ENCODE measurements at places on chromosomes 7 and 10.

- DNase-seq, result no peak
Observed at GRCh38 chr7:99379043-99379577, 4.6 kb downstream of the ARPC1B start.

GRCh38 chr10:30357806-30358205 is 8.7 kb upstream of the MTPAP start:
- DNase-seq, result no peak

DNA sequence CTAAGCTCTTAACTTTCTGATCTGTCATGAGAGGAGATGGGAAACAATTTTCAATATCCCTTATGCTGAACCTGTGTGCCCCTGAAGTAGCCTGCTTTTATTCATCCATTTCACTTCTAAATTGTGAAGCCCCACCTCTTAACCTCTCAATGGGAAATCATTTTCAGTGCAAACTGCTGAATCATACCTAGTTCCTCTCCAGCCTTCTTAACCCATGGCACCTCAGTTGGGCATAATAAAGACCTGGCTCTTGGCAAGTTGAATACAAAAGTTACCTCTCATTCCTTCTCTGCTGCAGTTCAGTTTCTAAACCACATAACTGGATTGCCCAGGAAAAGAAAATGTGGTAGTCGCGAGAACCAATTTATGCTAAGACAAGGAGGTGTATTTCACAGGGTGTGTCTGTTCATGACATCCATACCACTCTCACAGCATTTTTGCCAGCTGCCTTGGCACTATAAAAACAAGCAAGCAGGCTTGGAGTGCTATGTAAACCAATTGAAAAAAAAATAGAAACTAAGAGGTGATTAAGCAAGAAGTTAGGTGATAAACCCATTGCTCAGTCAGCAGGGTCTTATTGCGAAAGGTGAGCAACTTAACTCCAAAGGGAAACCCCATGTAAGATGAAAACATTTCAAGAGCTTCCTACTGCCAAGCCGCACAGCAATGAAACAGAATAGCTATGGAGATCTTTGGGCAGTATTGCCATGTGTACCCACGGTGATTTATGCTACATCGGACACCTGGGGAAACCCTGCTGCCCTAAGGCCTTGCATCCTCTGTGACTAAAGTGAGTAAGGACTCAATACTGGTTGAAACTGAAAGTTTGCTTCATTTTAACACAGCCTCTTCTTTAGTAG is 57.0 kb upstream of the DKK1 start:
- DNase-seq, result no peak

GRCh38 chr7:33053721-33054120 is 8.9 kb downstream of the NT5C3A start:
- DNase-seq, result no peak

DNA sequence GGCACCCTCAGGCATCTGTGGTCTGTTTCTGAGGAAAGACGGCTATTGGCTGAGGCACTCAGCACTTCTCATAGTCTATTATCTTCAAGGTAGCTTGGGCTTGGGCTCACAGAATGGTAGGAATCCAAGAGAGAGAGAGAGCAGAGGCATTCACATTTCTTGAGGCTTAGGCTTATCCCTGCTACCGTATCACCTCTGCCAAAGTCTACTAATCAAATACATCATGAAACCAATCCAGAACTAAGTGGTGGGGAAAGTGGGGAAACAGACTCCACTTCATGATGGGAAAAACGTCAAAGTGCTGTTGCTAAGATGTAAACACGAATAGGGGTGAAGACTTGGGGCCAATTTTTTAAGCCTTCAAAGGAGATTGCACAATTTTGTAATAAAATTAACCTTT is 271.1 kb upstream of the SEMA3D start:
- no peak for DNase-seq

DNA sequence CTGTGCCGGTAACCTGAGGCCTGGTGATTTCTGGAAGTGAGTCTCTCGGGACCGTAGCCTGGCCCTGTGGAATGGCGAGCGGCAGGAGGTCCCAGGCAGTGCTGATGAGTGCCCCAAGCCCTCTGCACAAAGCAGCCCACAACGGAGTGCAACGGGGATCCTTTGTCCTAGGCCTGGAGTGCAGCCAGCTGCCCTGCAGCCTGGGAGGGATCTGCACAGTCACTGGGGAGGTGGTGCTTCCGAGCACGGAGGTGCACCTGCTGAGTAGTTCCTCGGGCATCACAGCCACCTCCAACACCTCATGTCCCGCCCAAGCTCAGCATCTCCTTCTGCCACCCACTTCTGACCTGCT is 162.8 kb upstream of the ZMIZ1 start:
- no peak for DNase-seq

DNA sequence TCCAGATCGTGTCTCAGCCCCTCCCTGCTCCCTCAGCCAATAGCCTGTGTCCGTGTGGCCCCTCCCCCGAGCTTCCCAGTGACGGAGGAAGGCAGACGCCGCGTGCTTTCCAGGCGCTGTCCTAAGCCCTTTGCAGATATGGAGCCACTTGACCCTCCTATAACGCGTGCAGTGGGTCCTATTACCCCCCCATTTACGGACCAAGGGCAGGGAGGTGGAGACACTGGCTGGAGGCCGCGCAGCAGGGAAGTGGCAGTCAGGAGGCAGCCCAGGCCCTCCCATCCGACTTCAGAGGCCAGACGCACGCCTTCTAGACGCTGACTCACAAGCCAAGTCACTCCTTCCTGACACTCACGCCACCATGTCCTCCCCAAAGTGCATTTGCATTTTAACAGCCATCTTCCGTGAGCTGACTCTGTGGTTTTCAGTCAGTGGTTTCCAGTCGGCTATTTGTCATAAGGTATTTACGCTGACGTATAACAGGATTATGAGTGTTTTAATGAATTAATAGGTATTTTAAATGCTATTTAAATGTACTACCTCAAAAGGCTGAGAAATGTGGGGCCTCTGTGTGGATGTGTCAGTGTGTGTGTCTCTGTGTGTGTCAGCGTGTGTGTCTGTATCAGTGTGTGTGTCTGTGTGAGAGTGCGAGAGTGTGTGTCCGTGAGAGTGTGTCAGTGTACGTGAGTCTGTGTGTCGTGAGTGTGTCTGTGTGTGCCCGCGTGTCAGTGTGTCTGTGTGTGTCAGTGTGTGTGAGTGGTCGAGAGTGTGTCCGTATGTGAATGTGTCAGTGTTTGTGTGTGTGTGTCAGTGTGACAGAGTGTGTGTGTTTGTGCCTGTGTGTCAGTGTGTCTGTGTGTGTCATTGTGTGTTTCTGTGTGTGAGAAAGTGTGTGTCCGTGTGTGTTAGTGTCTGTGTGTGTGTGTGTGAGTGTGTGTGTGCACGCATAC is 92.0 kb upstream of the INSIG1 start:
- no peak for DNase-seq

DNA sequence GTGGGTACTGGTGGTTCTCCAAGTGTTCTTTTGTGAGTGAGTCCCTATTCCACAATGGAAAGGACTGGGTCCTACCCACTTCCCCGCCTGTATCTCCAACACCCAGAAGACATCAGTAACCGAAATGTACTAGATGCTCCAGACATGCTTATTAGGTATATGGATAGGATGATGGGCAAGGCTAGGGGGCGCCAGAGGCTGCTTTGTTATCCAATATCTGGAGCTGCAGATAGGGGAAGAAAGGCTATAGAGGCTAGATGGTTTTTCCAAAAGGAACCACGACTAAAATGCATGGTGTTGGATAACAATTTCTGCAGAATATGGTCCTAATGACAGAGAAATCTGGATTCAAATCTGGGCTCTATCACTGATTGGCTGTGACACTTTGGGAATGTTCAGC is 56.2 kb upstream of the TM9SF3 start:
- DNase-seq, result no peak

DNA sequence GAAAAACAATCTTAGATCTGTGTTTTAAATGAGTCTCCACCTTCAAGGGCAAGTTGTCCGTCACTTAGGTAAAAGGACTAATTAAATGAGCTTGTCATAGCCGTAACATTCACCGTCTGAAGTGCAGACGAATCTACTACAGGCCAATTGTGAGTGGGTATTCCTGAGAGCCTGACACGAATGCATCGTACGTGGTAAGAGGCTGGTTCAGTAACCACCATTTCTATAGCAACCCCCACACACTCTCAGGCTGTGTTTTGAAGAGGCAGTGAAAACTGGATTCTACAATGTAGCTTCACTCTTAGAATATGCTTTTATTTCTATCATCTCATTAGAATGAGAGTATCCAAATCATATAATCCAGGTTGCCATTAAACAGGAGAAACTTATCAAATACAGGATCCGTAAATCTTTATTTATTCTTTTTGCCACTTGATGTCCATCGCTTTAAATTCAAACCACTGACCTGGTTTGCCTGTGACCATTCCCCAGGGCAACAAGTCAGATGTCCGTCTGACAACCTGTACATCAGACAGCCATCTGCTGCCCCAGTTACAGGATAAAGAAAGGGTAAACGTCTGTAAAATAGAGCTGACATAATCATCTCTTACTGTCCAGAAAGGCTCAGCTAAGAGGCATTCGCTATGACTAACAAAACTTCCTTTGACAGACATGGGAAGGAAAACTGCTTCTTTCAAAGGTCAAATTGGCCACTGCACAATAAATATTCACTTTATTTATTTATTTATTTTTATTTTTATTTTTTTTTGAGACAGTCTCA is 70.3 kb upstream of the NMT2 start:
- DNase-seq, result peak; percentile 83

GRCh38 chr7:27895551-27895950 is 155.6 kb downstream of the TAX1BP1 start:
- DNase-seq, result no peak

DNA sequence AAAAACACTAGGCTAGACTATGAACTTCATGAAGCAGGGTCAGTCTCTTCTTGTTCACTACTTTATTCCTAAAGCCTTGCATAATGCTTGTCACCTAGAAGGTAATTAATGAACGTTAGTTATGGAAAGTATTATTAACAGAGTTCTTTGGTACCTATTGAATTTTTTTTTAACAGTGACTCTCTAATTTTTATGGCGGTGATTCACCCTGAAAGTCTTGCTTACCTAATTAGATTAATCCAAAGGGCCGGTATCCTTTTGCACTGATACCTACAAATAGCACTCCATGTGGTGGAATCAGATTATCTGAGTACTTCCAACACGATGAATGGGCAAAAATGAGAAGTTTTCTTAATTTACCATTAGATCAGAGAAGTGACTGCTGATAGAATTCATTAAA is 31.7 kb downstream of the STAM start:
- DNase-seq, result no peak

GRCh38 chr10:23192712-23193434 is 761 bp downstream of the PTF1A start:
- DNase-seq, result no peak

DNA sequence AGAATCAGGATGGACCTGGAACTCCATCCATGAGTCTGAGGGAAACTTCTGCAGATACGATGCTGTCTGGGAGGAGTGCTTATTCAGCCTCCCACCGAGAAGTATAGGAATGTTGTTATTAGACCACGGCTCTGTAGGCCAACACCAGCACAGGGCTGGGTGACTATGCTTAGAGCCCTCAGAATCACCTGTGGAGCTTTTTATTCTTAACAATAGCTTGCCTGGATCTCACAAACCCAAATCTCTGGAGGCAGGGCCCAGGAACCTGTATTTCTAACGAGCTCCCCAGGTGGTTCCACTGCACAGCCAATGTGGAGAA is 55.6 kb upstream of the ARID5B start:
- no peak for DNase-seq

- no peak for DNase-seq
Observed at GRCh38 chr7:69537691-69538090, 60.6 kb upstream of the AUTS2 start.

DNA sequence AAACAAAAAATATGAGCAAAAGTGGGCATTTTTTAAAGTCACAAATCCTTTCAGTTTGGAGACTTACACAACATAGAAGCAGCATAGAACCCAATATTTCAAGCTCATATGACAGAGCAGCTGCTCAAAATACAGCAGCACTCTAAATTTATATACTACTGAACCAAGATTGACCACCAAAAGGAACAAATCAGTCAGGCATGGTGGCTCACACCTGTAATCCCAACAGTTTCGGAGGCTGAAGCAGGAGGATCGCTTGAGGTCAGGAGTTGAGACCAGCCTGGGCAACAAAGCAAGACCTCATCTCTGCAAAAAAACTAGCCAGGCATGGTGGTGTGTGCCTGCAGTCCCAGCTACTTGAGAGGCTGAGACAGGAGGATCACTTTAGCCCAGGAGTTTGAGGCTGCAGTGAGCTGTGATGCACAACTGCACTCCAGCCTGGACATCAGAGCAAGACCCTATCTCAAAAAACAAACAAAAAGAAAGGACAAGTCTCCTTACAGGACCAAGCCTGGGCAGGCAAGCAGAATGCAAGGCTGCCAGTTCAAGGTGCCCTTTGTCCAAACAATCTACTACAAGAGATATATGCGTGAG is 40.0 kb downstream of the PARD3 start:
- no peak for DNase-seq

DNA sequence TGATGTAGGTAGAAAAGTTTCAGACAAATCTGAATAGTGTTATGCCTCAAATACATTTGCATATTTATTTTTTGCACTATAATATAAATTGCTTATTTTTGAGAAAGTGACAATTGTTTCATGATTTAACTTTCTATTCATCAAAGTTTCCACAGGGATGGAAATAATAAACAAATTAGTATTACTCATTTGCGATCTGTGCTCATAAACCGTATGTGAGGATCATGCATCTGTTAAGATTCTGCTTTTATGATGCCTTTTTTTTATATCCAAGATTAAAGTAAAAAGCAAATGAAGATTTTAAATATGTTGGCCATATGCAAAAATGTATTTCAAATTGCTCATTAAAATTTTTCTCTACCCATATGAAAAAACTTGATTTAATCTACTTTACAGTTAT is 45.2 kb upstream of the CAV2 start:
- DNase-seq, result no peak

GRCh38 chr10:103783681-103784080 is 71.7 kb downstream of the SH3PXD2A start:
- DNase-seq, result no peak

GRCh38 chr7:129436335-129436923 is 2.2 kb downstream of the STRIP2 start:
- no peak for DNase-seq

DNA sequence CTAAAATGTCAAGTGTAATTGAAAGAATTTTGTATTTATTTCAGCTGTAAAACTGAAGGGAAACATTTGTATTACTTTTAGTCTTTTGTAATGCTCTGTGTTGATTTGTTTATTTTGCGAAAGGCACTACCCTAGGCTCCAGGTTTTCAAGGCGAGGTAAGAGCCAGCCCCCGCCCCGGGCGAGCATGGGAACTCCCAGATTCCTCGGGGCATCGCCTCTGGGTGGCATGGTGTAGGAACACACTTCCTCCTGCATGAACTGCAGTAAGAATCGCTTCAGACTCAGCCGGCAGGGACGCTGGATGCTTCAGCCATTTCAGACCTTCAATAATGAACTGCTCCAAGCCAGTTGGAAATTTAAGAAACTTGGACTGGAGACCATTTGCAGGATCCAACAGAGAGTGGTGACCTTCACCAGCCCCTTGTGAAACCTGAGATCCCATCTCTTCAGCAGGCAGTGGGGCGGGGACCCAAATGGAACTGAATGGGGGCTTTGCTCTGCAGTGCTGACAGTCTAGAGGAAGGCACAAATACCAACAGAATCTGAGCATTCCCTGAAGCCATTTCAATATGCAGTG is 544.3 kb upstream of the MGMT start:
- no peak for DNase-seq
